ENCODE measurements at places on chromosomes 2 and 18.

DNA sequence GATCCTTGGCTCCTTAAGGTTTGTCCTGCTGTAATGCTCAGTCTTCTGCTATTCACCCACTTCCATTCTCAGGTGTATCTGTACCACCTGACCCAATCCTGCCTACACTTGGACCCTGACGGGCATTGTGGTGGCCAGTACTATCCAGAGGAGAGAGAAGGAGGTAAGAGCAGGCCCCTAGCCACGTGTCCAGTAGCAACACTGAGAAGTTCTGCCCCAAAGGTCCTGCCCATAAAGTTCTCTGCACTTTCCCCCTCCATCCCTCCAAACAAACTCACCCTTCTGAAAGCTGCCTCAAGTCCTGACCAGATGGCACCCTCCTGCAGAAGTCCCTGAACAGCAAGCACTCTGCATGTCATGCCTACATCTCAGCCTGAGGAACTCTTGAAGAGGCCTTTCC is 18.3 kb downstream of the TTC32 start:
- DNase-seq = no peak

- no peak for DNase-seq
Observed at GRCh38 chr18:46810481-46811000, 53.7 kb upstream of the ST8SIA5 start.

GRCh38 chr2:198880421-198880820 is 577.3 kb downstream of the SATB2 start:
- no peak for DNase-seq

DNA sequence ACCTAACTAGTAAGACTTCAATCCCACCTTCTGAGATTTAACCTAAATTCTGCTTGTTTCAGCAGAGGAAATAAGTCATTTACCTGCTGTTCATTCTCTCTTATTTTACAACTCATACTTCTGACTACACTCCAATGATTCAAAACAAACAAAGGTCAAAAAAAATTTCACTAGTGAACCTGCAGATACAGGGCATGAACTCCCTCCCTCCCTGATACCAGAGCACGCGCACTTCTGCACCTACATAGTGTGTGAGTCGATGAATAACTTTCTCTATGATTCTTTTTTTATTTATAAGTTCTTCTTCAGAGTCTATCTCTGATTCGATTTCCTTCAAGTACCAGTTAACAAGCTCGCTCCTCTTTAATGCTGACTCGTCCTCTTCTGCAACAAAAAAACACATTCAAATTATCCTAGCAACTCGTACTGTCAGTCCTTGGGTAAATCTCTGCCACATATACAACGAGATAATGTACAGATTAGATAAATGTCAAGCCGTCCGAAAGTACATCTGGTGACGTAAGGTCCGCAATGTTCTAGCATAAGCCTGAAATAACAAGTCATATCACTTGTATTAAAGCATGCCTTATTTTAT is 7.4 kb upstream of the LCT start:
- DNase-seq = no peak

- DNase-seq = no peak
Observed at GRCh38 chr18:21196426-21196825, 45.6 kb upstream of the GREB1L start.

DNA sequence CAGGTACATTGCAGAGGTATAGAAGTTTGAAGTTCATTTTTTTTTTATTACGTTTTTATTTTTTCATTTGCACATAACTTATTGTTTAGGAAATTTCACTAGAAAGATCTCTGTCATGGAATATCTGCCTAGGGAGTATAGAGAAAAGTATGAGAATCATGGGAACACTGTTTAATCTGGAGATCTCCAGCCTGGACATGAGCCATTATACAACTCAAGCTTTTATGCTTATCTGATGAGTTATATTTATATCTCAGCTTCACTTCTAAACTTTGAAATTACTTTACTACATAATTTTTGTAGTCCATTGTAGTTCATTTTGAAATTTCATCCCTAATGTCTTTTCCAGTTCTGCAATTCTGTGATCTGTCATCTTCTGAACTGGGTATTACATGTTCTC is 515.6 kb downstream of the ERBB4 start:
- no peak for DNase-seq

GRCh38 chr2:121605820-121606733 is 43.2 kb downstream of the CLASP1 start:
- no peak for DNase-seq

DNA sequence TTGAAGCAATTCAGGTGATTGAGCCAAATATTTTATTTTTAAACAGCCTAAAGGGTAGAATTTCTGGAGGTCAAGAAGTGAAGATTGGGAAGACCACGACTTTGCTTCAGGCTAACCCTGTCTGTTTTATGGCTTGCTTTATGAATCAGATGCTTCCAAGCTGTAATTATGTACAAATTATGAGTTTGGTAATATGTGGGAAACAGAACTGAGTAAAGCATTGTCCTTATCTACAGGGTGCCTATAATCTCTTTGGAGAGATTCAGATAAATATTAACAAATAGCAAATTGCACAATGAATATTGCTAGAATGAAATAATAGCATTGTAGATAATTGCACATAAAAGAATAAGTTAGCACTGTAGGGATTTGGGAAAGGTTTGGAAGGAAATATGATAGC is 539.4 kb upstream of the CDH2 start:
- DNase-seq = no peak

DNA sequence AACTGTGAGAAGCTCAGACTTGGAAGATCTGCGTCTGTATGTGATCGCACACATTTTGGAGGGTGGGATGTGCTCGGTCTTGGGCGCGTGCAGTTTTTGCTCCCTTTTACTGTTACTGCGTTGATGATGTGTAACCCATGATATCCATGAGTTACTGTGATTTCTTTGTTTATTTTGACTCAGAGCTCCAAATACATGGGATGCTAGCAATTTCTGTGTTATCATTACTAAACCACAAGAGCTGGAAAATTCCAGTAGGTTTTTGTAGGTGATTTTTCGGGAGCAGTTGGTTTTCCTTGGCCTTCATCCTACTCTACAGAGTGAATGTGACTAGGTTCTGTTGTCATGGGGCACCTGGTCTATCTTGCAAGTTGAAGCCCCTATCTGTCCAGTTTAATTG is 124.2 kb downstream of the AGAP1 start:
- no peak for DNase-seq

DNA sequence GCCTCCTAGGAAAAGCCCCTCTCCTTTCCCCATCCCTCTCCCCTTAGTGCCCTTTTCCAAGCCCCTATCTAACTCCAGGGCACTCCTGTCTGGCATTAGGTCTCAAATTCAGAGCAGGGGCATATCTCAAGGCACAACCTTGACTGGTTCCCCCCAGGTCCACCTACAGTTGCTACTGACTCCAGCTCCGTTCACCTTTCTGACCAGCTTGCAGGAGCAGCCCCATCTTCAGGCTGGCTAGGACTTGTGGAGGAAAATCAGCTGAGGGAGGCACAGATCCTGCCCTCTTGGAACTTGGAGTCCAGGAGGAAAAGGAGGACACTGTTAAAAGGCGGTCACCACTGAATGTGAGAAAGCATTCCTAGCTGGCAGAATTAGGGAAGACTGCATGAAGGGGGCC is 152.4 kb downstream of the ZFP36L2 start:
- DNase-seq = no peak

DNA sequence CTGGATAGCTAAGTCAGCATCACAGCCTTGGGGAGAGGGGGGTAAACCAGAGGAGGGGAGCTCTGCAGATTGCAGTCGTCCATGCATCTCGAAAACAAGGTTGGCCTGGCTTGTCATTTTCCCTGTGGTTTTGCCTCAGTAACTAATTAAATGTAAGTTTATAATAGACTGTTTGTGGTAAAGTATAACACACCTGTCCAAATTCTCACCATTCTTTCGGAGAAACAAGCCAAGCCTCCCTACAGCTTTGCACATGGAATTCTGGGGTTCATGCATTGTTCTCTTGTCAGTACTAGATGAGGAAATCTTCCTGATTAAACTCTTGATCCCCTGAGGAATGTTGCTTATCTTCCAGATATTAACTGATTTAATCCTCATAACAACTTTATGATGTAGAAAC is 1065.2 kb upstream of the FAM98A start:
- no peak for DNase-seq

GRCh38 chr2:8631465-8632005 is 50.3 kb upstream of the ID2 start:
- DNase-seq = no peak

GRCh38 chr2:12350821-12351220 is 365.9 kb upstream of the TRIB2 start:
- DNase-seq = no peak

- no peak for DNase-seq
Observed at GRCh38 chr2:58545300-58546280, 304.5 kb upstream of the FANCL start.

GRCh38 chr2:78715293-78715692 is 310.2 kb upstream of the REG3G start:
- DNase-seq = no peak

DNA sequence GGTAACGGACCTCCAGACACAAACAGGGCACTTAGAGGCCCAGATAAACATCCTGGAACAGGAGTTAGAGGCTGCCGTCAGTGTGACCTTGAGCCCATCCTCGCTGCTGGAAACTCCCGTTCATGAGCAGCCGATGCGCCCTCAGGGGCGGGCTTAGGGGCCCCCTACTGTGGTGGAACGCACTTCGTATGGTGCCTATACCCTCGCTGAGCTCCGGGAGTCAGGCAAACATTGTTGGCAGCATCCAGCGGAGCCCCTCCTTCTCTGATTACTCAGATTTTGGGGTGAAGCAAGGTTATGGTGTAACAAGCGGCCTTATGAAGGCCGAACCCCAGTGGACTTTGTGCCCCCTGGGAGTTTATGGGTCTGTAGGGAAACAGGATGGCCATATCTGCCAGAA is 205.3 kb upstream of the SYT4 start:
- DNase-seq = no peak

DNA sequence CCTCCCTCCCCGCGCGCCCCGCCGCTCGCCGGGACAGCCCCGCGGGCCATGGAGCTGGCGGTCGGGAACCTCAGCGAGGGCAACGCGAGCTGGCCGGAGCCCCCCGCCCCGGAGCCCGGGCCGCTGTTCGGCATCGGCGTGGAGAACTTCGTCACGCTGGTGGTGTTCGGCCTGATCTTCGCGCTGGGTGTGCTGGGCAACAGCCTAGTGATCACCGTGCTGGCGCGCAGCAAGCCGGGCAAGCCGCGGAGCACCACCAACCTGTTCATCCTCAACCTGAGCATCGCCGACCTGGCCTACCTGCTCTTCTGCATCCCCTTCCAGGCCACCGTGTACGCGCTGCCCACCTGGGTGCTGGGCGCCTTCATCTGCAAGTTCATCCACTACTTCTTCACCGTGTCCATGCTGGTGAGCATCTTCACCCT is 865 bp downstream of the GALR1 start:
- DNase-seq = no peak

- no peak for DNase-seq
Observed at GRCh38 chr2:74708296-74708695, 54.2 kb downstream of the SEMA4F start.

DNA sequence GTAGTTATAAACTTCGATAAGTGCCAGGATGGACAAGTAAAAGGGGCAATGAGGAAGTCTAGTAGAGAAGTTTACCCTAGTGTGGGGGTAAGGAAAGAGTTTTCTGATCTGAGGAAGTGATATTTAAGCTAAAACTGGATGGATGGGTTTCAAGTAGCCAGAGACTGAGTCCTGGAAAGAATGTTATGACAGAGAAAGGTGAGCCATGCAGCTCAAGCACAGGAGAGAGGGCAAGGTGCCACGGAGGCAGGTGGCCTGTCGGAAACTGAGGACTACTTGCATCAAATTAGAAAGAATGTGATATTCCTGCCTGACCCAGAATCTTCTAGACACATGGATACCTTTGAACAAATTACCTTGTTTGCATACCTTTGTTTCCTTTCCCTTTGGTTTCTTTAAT is 26.5 kb downstream of the NMUR1 start:
- no peak for DNase-seq

DNA sequence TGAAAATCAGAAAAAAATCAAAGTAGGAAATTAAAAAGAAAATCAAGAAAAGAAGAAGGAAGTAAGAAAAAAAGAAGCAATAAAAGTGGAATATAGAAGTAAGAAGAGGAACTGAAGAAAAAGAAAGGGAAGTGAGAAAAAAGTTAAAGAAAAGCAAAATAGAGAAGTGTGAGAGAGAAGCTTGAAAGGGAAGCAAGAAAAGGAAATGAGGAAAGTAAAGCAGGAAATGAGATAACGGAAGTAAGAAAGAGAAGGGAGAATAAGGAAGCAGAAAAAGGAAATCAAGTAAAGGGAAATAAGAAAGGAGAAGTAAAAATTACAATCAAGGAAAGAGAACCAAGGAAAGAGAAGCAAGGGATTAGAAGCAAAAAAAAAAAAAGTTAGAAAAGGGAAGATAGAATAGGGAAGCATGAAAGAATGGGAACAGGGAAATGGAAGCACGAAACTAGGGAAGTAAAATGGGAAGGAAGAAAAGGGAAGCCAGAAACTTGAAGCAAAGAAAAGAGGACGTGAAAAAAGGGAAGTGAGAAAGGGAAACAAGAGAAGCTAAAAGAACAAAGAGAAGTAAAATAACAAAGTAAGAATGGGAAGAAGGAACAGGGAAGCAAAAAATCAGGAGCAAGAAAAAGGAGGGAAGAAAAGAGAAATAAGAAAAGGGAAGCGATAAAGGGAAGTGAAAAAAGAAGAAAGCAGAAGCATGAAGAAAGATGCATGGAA is 243.3 kb upstream of the NCKAP5 start:
- no peak for DNase-seq

- no peak for DNase-seq
Observed at GRCh38 chr2:101442667-101443061, 32.2 kb downstream of the RFX8 start.

DNA sequence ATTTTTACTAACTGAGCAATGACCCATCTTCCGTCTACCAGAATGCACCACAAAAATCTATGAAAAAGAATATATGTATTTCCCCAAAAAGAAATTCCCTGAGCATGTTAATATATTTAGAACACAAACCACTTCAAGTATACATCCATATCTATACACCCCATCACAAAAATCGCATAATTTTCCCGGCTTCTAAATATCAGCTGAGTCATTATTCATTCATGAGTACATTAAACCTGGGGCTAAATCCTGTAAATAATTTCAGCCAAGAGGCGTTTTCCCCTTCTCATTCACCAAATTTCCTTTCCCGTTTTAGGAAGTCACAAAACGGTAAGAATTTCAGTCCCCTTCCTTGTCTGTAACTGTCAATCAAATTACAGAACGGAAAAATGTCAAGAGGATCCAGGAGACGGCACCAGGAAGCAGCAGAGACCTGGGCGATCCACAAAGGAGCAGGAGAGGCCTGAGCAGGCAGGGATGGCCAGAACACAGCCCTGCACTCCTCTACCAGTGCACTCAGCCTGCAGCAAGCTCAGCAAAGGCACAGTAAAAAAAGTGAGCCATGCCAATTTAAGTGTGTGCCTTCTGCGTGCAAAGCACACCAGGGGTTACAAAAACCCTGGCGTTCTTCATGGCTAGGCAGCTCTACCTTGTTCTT is 300.7 kb downstream of the TCF4 start:
- DNase-seq = no peak
